Liver (tissue), 10 donors: ENCODE measurements at places on chromosomes 7 and 10.
A peak's percentile ranks its signal among the peaks of the same experiment; 100 is the strongest.

DNA sequence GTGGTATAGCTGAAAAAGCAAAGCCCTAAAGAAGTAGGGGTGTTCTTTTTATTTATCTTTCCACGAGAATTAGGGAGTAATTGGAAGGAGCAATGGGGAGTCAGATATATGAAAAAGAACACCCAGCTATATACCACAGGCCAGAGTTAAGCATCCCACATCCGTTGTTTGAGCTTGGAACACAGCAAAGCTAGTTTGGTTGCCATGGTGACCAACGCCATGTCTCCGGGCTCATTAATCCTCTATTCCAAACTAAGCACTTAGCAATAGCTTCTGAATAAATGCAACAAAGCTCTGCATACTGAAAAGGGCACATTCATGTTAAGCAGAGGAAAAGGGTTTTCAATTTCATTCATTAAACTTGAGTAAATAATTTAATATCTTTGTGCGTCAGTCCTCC, 23.5 kb downstream of the ASB4 start:
- no peak overlapping the region for H3K4me3 ChIP-seq
- DNase-seq, result no peak
- H3K27me3 ChIP-seq, result no peaks in the 10 kb centered on the region

- no peaks in the 10 kb centered on the region for H3K27me3 ChIP-seq
- no peak overlapping the region for H3K27ac ChIP-seq
- no peak overlapping the region for H3K4me3 ChIP-seq
- H3K36me3 ChIP-seq, result no peaks in the 10 kb centered on the region
- DNase-seq, result no peak
These were observed 163.8 kb downstream of the LCOR start for GRCh38 chr10:96995851-96996250.

- H3K27ac ChIP-seq, result no peak overlapping the region
- H3K27me3 ChIP-seq, result no peaks in the 10 kb centered on the region
- no peak for DNase-seq
- H3K4me1 ChIP-seq, result no peaks in the 10 kb centered on the region
These were observed 86.5 kb upstream of the NPVF start for GRCh38 chr7:25314731-25315267.

- no peaks in the 10 kb centered on the region for H3K36me3 ChIP-seq
- H3K27ac ChIP-seq, result peak within 1 kb of the TSS; percentile 95
- peaks cover 19% of the 10 kb centered on the region for H3K4me1 ChIP-seq
- H3K4me3 ChIP-seq, result peak within 1 kb of the TSS; percentile 71
These were observed at the start of gene ITPRIP for GRCh38 chr10:104337985-104338735. Gene ITPRIP (minus strand): TSS chr10:104338465. CDS start chr10:104316051, 22,414 bp downstream.

DNA sequence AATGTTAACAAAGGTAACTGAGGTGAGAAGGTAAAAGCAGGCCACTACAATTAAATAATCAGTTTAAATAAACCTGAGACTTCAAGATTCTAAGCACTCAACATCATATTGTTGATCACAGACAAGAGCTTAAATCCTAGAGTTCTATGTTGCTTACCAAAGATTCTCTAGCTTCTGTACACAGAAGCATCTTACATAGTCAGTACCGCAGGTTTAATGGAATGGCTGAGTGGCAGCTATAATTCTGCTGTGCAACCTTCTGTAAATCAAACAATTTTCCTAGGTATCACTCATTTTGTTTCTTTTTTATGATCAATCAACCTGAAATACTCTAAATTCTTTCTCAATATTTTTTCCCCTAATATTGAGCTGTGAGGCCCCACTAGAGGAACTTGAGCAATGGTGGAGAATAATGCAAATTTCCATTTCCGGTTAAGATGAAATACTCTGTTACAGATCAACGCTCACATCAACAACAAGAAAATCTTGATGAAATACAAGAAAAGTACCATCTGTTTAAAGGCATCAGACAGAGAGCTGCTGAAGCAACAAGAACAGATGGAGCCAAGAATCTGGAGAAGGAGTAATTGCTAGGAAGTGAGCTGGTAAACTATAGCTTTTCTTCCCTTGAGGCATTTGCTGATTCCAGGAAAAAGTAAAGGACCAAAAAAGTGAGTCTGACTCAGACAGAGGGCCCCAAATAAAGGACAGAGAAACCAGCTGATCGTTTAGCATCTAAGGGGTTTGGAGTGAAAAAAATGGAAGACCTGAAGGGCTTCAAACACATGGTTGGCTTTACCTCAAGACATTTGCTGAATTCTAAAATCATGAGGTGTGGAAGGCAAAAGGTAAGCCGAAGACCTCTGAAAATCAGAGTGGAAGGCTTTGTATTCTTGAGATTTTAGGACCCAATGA, 22.6 kb downstream of the PNPLA8 start:
- no peaks in the 10 kb centered on the region for H3K27me3 ChIP-seq
- H3K36me3 ChIP-seq, result peaks cover 14% of the 10 kb centered on the region
- H3K27ac ChIP-seq, result no peak overlapping the region

GRCh38 chr7:151868396-151869108, 8.4 kb downstream of the PRKAG2 start:
- H3K4me3 ChIP-seq, result peak overlapping the region; percentile 14
- peaks cover 93% of the 10 kb centered on the region for H3K4me1 ChIP-seq
- H3K27me3 ChIP-seq, result no peaks in the 10 kb centered on the region
- no peak for DNase-seq
- H3K36me3 ChIP-seq, result no peaks in the 10 kb centered on the region
